ENCODE measurements at places on chromosomes 11 and 22.

DNA sequence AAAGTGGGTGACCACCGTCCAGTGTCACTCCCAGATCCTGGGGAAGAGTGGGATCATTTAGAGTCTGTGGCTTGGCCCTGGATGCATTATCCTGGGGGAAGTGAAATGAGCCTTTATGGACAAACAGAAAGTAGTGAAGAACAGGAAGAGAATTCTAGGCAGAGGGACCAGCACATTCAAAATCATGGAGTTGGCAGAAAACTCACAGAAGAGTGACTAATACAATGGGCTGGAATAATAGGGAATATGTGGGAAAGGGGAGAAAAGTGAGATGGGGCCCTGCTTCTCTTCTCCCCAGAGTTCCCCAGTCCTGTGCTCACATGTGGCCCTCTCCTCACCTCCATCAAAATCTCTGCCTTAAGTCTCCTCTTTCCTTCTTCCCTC, 84.3 kb downstream of the CCDC81 start:
- DNase-seq: no peak

DNA sequence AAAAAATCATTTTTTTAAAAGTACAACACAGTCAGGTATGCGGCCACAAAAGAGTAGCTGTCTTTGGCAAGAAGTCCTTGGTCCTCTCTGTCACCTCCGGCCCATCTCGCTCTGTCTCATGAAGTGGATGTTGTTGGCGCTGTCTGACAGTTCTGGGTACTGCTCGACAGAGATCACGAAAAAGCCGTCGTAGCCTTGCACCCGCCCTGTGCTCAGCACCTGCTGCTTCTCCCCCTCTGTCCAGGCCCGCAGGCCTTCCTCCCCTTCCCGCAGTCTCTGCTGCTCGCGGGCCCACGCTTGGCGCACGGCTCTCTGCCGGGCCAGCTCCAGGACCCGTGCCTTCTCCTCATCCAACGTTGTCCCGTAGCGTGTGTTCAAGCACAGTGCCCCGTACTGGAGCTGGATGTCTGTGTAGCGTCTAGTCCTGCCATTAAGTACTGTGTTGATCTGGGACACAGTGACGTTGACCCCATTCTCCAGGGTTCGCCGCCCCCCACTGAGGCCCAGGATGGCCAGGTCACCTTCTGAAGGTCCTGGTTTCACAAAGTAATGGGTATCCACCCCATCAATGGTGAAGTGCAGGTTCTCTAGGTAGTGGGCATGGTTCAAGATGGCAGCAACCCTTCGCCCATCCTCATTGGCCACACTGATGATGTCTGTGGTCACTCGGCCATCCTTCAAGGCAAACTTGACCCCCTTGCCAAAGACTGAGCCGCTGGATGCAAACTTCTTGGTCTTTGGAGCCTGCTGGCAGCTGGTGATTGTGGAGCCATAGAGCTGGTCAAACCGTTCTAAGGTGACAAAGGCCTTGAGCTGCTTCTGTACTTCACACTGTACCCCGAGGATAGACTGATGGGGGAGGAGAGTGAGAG, 83.5 kb upstream of the NARS2 start:
- DNase-seq: no peak

DNA sequence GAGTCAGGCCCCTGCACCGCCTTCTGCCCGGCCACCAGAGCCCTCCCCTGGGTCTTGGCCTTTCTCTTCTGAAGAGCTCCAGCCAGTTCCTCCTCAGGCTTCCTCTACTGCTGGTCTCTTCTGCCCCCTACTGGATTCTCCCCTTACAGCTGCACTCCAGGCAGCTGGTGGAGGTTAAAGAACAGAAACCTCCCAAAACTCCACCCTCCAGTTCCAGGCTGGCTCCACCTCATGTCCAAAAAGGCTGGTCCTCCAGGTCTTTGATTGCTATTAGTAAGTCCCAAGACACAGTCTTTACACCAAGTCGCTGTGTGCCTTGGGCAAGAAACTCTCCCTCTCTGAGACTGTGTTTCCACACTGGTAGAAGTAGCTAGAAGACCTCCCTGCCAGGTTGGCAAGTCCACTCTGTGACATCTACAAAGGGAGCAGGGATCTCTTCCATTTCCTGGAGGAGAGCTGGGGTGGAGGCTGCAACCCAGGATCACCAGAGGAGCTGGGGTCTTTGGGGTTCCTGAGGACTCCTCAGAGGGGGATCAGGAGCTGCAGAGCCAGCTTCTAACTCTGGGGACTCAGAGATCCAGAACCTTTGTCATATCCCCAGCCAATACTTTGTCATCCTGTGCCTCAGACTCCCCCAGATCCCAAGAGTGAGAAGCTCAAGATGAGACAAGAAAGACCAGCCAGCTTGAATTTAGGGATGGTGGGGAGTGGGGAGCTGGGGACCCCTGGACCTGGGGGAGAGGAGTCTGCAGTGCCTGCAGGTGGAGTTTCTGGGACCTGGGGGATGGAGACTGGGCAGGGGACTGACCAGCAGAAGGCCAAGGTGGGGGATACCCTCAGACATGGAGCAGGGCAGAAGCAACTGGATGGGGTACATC, 3.4 kb upstream of the IGLL5 start:
- DNase-seq: peak; percentile 57

GRCh38 chr11:76634886-76635285, 35.7 kb downstream of the LRRC32 start:
- no peak for DNase-seq

DNA sequence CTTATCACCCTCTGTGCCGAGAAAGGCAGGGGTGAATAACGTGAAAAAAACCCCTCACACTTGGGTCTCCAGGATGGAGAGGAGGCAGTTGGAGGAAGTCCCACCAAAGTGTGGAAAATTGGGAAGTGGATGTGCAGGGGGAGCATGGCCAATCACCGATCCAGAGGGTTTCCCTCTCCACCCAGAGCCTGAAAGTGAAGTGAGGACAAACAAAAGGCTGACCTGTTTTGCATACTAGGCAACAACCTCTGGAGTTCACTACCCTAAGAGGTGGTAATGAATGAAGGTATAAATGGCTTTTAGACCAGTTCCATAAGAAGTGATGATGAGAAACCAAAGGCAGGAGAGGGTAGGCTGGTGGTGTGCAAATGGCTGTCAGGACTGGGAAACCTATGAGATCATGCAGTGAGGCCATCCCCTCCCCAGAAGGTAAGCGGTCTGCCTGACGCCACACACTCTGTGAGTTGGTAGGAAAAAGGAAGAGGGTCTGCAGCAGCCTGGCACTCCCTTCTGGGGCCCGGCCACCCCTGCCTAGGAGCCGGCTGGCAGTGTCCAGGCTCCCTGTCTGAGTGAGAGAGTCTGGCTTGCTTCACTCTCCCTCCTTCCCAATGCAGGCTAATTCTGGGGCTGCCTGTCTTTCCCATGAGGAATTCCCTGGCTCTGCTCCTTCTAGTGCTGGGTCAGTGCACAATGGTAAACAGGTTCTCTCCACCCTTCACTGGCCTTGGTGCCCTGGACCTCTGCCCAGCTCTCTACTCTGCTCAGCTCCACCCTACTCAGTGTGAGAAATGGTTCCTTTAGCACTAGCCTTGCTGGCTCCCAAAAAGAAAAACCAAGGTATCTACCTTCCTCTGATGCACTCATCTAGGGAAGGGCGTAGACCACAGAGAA, 15.6 kb downstream of the TBC1D10A start:
- peak; percentile 97 for DNase-seq

DNA sequence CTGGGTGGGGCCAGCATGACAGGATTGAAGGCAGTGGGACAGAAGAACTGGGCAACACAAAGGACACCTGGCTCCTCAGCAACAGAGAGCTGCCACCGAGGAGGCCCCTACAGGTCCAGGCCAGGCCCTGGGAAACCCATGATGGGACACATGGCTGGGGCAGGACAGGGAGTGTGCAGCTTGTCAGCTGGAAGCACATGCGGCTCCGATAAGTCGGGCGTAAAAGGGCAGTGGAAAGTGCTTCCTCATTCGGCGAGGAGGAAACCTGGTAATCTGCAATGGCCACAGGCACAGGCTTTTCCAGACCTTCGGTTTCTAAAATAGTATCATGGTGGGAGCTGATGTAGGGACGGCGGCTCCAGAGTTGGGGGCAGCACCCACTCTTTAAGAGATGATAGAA, 16.5 kb downstream of the GNAZ start:
- no peak for DNase-seq

DNA sequence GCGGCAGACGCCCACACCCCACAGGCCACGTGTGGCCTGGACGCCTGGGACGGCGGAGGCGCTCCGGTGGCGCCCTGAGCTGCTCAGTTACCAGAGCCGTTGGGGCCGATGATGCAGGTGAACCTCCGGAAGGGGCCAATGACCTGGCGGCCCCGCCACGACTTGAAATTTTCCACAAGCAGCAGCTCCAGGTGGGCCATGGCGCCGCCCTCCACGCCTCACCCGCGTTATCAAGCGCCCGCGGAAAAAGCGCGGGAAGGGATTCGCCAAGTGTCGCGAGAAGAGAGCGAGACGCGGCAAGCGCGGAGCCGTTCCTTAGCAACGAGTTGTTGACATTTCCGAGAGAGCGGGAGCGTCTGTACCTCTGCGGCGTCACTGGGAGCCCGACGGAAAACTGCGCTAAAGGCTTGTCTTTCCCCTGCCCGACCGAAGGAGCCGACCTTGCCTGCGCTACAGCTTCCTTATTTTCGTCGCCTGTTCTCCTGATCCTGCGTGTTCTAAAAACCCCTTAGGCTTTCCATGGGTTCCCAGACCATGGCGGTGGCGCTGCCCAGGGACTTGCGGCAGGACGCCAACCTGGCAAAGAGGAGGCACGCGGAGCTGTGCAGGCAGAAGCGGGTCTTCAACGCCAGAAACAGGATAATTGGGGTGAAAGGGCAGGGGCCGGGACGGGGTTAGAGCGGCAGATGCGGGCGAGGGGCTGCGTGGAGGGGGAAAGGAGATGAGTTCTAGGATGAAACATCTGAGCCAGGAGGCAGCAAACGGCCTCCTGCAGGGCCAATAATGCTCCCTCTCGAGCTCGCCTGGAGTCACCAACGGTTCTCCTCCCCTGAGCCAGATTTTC, at the start of the genes RIBC2 and SMC1B:
TSS of gene RIBC2 (plus strand) at position 326 of the 844 bp plus-strand sequence. CDS start at position 520, 194 bp downstream.
TSS of gene SMC1B (minus strand) at position 232 of the 844 bp plus-strand sequence. CDS start at position 200, 32 bp downstream.
- peak; percentile 95 for DNase-seq

GRCh38 chr11:15673408-15673831, 558.7 kb downstream of the INSC start:
- DNase-seq: no peak

- no peak for DNase-seq
Observed at GRCh38 chr22:49662681-49663080, 165.0 kb downstream of the BRD1 start.

GRCh38 chr11:62595124-62595523, 3.8 kb upstream of the TUT1 start:
- no peak for DNase-seq

GRCh38 chr11:10382518-10382917, 72.5 kb upstream of the AMPD3 start:
- DNase-seq: peak; percentile 52

GRCh38 chr11:90135016-90135415, 553 bp downstream of the NAALAD2 start:
- no peak for DNase-seq

- DNase-seq: no peak
Observed at GRCh38 chr22:24760708-24761306, 13.7 kb downstream of the PIWIL3 start.

DNA sequence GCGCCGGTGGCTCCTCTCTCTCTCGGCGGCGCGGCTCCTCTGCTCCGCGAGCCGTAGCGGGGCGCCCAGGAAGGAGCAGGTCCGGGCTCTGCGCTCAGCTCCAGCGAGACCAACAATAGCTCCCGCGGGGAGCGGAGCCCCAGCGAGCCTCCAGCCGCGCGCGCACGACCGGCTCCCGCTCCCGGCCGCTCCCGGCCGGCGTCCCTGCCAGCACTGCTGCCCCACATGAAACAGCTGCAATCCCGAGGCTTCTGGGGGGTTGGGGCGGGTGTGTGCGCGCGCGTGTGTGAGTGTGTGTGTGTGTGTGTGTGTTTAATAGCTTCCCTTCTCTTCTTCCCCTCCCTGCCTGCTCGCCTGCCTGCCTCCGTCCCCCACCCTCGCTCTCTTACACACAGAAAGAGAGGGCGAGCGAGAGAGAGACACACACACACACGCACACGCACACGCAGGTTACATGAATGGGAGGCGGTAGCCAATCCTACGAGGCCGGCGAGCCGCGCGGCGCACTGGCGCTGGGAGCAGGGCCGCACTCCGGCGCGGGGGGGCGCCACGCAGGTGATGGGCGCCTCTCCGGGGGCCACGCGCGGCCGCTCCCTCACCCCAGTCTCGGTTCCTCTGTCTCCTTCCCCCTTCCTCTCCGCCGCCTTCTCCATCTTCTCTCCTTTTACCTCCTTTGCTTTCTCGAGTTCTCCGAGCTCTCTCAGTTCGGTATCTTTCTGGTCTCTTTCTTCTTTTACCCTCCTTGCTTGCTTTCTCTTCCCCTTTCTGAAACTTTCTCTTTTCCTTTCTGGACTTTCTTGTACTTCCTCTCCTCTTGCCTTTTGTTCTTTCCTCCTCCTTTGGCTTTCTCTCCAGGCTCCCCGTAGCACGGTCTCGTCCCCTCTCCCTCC, at the start of gene TENM4:
TSS of gene TENM4 (minus strand) at position 460 of the 890 bp plus-strand sequence. CDS start 371,086 bp downstream, outside the sequence.
- peak; percentile 78 for DNase-seq

DNA sequence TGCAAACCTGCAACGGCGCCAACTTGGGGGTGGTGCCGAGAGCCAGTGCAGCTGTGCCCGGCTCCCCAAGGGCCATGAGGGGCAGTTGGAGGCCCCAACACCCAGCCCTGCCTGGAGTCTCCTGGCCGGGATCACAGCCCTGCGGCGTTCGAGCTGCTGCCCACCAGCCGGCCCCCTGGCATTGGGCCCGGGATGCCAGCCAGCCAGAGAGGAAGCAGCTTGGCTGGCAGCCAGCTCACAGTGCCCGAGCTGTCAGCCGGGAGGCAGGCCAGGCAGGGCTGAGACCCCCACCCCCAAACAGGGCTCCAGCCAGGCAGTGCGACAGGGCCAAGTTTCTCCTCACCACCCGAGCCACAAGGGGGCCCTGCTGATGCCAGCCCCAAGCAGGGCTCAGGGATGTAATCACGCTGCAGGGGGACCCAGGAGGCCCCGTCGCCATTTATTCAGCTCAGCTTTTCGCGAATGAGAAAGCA, 26.0 kb upstream of the TCF20 start:
- DNase-seq: no peak

All from Caki2 (cell line).